ENCODE measurements at places on chromosomes 3 and 15. TPM values are rescaled to one million over a fixed set of nuclear protein-coding genes. Genes with fewer than 3 reads are reported as not detected.

Gene SI
- total RNA-seq = not detected

Gene MRPS11
- 5.0 TPM for total RNA-seq

Gene TCAIM
- 7.6 TPM for total RNA-seq

Gene MYH15
- total RNA-seq = 0.84 TPM

Gene SIDT1
- total RNA-seq = 38.5 TPM

Gene RPL22L1
- total RNA-seq = 131 TPM
